GM04504 (cell line): ENCODE measurements at places on chromosomes 12 and 14.

GRCh38 chr12:128994856-128995255 lies 141.6 kb downstream of the GLT1D1 start:
- DNase-seq: no peak

GRCh38 chr14:23056956-23057756 lies at the start of gene CDH24:
CDH24 (minus strand) TSS chr14:23057520; CDS start chr14:23055733, 1,787 bp downstream.
- DNase-seq: no peak

DNA sequence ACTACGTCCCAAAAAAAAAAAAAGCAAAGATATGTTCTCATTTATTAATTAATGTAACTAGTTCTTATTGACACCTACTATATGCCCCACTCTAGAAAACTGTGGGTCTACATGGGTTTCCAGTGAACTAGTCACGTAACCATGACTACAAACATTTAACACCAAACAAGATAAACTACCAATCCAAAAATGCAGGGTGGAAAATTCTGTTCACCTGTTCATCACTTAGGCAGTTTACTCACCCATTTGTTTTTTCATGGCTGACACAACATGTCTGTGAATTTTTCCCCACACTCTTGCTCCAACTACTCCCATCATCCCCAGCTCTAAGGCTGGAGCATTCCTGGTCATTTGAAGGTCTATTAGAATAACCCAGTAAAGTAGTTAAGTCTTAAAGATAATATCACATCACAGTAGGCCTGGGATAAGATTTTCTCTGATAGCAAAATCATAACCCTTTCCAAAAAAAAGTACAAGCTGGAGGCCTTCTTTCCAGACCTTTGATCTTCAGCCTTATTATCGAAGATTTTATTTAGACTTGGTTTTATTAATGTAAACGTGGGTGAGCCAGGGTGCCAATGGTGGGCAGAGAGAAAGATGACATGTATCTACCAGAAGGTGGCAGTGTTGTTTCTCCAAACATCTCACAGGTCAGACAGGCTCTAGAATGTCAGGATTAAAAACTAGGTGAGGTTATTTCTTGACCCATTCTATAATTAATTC lies 61.6 kb upstream of the DAAM1 start:
- DNase-seq: no peak

DNA sequence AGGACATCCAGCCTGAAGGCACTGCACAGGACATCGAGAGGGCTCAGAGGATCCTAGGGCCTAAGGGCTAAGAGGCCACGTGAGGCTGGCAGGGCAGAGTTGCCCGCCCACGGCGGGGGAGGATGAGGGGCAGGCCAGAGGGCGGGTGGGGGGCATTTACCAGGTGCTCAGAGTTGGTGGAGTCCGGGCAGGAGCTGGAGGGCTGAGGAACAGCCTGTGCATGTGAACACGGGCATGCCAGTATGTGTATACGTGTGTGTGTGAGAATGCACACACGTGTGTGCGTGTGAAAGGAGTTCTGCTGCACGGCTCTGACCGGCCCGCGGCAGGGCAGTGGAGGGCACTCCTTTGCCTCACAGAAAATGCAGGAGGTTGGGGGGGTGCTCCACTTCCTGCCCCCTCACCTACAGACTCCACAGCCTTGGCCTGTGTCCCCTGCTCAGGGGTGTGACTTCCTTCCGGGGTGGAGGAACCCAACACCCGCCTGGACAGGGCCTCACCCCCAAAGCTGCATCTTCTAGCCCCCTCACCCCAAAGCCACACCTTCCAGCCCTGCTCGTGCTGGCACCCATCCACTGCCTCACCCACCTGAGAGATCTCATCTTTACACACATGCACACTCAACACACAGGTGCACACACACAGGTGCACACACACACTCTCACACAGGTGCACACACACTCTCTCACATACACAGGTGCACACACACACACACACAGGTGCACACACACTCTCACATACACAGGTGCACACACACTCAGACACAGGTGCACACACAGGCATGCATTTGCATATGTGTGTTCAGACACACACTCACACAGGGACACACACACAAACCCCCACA lies 11.8 kb upstream of the GPR132 start:
- DNase-seq: no peak

GRCh38 chr14:97336179-97336578 lies 539.0 kb downstream of the VRK1 start:
- DNase-seq: no peak

DNA sequence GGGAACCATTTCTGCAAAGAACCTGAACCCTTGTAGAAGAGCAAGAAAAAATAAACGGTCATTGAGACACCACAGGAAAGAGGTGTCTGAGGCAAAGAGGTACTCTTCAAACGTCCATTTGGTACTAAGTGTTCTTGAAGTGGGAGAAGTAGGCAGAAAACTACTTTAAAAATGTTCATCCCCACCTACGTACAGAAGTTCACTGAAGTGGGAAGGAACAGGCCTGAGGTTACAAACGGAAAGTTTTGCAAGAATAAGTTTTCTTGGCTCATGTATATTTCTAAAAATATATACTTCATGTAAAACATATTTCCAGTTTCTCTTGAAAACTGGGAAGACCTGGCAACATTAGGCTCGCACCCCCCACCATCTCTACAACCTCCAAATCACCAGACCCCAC lies 61.2 kb downstream of the STXBP6 start:
- DNase-seq: no peak
